ENCODE measurements at places on chromosomes 3 and 15.

DNA sequence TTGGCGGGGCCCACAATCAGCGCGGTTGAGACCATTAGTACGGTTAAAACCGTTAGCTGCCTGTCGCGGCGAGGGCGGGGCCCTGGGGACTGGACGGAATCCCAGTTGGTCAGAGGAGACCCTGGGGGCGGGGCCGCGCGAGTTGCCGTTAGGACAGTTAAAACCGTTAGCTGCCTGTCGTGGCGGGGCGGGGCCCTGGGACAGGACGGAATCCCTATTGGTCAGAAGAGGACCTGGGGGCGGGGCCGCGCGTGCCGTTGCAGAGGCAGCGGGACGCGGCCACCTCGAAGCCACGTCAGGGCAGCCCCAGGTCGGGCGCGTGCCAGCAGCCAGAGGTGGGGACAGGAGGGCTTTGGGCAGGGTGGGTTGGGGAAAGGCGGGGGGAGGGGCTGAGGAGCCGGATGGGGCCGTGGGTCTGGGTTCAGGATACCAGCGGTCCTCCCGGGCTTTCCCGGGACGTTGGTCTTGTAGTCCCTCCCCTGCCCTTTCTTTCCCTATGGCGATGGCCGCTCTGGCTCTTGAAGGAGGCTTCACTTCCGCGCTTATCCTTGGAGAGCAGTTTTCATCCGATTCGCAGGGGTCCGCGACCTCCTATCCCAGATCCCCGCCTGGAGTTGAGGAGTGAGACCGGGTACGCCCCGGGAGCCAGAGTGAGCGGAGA is 28.0 kb downstream of the KLHDC8B start:
- no peaks in the 10 kb centered on the region for H3K36me3 ChIP-seq
- no peak for DNase-seq
- H3K4me3 ChIP-seq: no peak overlapping the region
- no peaks in the 10 kb centered on the region for H3K27me3 ChIP-seq
- no peak overlapping the region for H3K27ac ChIP-seq

GRCh38 chr3:146071632-146072031 is 89.4 kb downstream of the PLOD2 start:
- no peak overlapping the region for H3K4me3 ChIP-seq
- no peaks in the 10 kb centered on the region for H3K36me3 ChIP-seq
- no peak overlapping the region for H3K27ac ChIP-seq
- H3K4me1 ChIP-seq: no peaks in the 10 kb centered on the region

DNA sequence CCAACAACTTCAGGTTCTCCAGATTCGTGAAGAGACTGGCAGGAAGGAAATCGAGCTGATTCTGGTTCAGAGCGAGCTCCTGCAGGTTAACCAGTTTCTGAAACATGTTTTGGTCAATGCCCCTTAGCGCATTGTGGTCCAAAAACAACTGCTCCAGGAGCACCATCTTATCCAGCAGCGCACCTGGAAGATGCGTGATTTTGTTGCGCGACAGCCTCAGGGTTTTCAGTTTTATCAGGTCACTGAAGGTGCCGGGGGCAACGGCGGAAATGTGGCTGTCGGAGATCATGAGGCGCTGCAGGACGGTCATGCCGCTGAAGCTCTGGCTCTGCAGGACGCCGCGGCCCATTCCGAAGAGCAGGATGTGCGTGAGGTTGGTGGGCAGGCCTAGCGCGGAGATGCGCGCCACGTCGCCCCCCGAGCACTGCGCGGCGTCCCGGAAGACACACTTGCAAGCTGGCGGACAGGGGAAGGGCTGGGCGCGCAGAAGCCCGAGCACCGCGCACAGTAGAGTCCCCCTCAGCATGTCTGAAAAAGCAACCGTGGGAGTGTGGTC is 1.2 kb downstream of the GP5 start:
- H3K36me3 ChIP-seq: no peaks in the 10 kb centered on the region
- peak overlapping the region; percentile 81 for H3K27ac ChIP-seq
- DNase-seq: peak; percentile 55
- H3K4me1 ChIP-seq: peaks cover 26% of the 10 kb centered on the region
- H3K27me3 ChIP-seq: no peaks in the 10 kb centered on the region

GRCh38 chr3:109297496-109297895 is 18.8 kb downstream of the DPPA2 start:
- no peaks in the 10 kb centered on the region for H3K36me3 ChIP-seq
- no peak for DNase-seq
- H3K4me1 ChIP-seq: no peaks in the 10 kb centered on the region

GRCh38 chr3:160006282-160007163 is 17.9 kb downstream of the IL12A start:
- H3K4me3 ChIP-seq: no peak overlapping the region
- H3K36me3 ChIP-seq: no peaks in the 10 kb centered on the region
- no peaks in the 10 kb centered on the region for H3K27me3 ChIP-seq
- no peak overlapping the region for H3K27ac ChIP-seq

DNA sequence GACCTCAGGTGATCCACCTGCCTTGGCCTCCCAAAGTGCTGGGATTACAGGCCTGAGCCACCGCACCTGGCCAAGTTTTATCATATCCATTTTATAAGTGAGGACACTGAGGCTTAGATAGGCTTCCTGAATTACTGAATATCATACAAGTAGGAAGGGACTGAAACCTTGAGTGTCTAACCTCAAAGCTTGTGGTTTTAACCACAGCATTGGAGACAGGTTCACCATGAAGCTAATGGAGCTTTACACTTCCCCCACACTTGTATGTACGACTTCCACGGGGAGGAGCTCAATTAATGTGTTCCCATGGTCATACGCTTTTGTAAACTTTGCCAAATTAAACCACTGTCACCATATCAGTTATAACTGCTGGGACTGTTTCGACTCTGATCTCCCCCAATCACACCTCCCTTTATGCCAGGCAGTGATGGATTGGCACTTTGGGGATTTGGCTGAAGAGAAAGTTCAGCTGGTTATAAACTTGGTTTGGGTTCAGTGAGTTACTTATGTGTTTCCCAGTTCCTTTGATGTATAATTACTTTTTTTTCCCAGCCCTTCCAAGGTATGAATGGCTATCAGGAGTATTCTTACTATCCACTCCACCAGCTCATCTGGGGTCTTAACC is 38.4 kb upstream of the MEIS2 start:
- H3K27ac ChIP-seq: no peak overlapping the region
- H3K27me3 ChIP-seq: no peaks in the 10 kb centered on the region
- no peaks in the 10 kb centered on the region for H3K4me1 ChIP-seq
- no peak for DNase-seq
- no peaks in the 10 kb centered on the region for H3K36me3 ChIP-seq

DNA sequence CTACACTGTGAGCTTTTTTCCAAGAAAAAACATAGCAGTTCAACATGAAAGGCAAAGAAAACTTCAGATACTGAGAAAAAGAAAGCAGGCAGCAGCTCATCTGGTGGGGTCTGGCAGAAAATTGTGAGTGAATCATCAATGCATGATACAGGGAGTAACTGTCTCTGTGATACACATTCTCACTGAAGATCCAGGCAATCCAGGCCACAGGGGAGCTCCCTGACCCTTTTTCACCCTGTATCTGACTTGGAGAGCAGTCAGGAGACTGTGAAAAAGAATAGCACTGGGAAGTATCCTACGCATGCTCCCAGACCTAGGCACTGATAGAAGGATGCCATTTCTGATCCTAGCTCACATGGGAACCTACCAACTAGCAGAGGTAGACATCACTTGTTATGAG is 269.8 kb downstream of the MBNL1 start:
- no peak overlapping the region for H3K27ac ChIP-seq
- no peak overlapping the region for H3K4me3 ChIP-seq
- no peaks in the 10 kb centered on the region for H3K4me1 ChIP-seq
- DNase-seq: no peak

DNA sequence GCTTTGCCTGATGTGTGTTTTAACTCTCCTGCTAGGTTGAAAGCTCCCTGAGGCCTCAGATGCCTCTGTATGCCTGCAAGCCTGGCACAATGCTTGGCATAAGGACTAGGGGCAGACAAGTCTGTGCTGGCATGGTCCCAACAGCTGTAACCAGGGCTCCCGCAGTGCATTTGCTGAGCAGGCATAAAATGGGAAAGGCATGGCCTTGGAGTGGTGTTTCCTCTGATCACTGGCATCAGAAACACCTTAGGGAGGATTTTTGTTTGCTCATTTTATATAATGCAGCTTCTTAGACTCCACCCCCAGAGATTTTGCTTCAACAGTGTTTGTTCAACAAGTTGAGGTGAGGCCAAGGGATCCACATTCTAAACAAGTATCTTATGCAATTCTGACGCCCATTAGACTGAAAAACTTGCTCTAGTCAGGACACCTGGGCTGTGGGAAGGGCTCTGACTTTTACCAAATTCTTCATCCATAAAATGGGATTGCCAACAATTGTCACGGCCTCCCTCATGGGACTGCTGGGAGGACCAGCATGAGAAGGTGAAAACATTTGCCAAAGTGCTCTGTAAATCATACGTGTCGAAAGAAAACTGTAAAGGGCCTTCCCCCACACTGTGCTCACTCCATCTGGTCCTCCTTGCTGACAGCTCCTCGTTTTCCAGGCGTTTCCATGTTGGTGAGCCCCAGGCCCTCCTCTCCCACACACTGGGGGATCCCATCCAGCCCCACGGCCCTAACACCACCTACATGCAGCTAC is 43.1 kb downstream of the STARD5 start:
- H3K27me3 ChIP-seq: no peaks in the 10 kb centered on the region
- no peak for DNase-seq
- H3K36me3 ChIP-seq: no peaks in the 10 kb centered on the region
- peaks cover 63% of the 10 kb centered on the region for H3K4me1 ChIP-seq
- peak overlapping the region; percentile 32 for H3K27ac ChIP-seq

GRCh38 chr15:71443538-71443937 is 328.3 kb downstream of the THSD4 start:
- no peaks in the 10 kb centered on the region for H3K27me3 ChIP-seq
- no peaks in the 10 kb centered on the region for H3K4me1 ChIP-seq
- H3K4me3 ChIP-seq: no peak overlapping the region
- DNase-seq: peak; percentile 4

DNA sequence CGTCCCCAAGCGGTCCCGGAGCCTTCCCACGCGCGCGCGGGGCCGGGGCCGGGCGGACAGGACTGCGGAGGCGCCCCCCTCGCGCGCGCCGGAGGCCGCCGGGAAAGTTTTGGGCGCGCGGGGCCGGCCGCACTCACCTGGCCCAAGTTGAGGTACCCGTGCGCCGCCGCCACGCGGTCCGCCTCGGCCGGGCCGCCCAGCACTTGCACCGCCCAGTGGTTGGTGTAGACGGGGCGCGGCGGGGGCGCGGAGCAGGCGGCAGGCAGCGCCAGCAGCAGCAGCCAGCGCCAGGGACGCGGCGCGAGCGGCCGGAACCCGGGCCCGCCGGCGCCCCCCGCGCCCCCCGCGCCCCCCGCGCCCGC is 289 bp downstream of the PCSK6 start:
- no peak overlapping the region for H3K4me3 ChIP-seq
- H3K36me3 ChIP-seq: no peaks in the 10 kb centered on the region
- no peak overlapping the region for H3K27ac ChIP-seq

- no peak overlapping the region for H3K4me3 ChIP-seq
- H3K27me3 ChIP-seq: no peaks in the 10 kb centered on the region
- DNase-seq: no peak
Measured at GRCh38 chr15:40595773-40596172, 1.7 kb downstream of the KNL1 start.

DNA sequence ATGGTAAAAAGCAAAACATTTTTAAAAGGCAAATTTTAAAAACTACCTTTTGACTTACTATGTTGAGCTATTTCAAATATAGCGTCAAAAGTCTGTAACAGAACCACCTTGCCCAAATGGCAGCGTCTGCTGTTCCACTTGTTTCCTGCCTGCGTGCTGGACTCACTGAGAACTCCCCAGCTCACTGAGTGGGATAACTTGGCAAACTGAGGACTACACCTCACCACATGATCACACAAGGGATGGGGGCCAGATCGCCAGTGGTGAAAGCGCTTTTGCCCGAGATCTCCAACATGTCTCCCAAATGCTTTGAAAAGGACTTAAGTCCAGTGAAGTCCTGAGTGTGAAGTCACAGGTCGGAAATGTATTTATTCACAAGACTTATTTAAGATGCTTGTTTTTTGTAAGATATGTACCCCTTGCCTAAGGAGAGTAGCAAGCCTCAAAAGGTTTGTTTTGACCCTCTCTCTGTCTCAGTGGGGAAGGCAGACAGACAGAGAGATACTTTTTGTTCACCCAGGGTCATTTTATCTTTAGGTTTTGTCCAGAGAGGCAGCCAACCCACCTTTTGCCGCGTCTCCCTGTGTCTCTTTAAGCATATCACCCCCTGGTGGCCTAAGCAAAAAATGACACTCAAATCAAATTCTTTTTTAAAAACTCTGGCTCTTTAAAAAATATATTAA is 192.6 kb downstream of the PDZRN3 start:
- no peak for DNase-seq
- no peak overlapping the region for H3K4me3 ChIP-seq
- no peak overlapping the region for H3K27ac ChIP-seq
- H3K4me1 ChIP-seq: no peaks in the 10 kb centered on the region
- H3K36me3 ChIP-seq: no peaks in the 10 kb centered on the region

- no peak for DNase-seq
- no peaks in the 10 kb centered on the region for H3K4me1 ChIP-seq
- no peak overlapping the region for H3K4me3 ChIP-seq
- no peak overlapping the region for H3K27ac ChIP-seq
- no peaks in the 10 kb centered on the region for H3K36me3 ChIP-seq
Measured at GRCh38 chr15:54506977-54507524, 528.8 kb downstream of the UNC13C start.

- H3K27ac ChIP-seq: no peak overlapping the region
- no peak for DNase-seq
- no peaks in the 10 kb centered on the region for H3K4me1 ChIP-seq
- no peaks in the 10 kb centered on the region for H3K36me3 ChIP-seq
- no peaks in the 10 kb centered on the region for H3K27me3 ChIP-seq
- no peak overlapping the region for H3K4me3 ChIP-seq
Measured at GRCh38 chr3:33105341-33105948, 8.4 kb upstream of the CRTAP start.

- no peak overlapping the region for H3K27ac ChIP-seq
- H3K27me3 ChIP-seq: no peaks in the 10 kb centered on the region
- H3K36me3 ChIP-seq: no peaks in the 10 kb centered on the region
- H3K4me3 ChIP-seq: no peak overlapping the region
Measured at GRCh38 chr15:99324082-99324620, 72.9 kb downstream of the LRRC28 start.

GRCh38 chr3:56389183-56389830 is 79.0 kb downstream of the ERC2 start:
- no peaks in the 10 kb centered on the region for H3K27me3 ChIP-seq
- H3K36me3 ChIP-seq: no peaks in the 10 kb centered on the region
- DNase-seq: no peak
- no peak overlapping the region for H3K4me3 ChIP-seq
- no peaks in the 10 kb centered on the region for H3K4me1 ChIP-seq

DNA sequence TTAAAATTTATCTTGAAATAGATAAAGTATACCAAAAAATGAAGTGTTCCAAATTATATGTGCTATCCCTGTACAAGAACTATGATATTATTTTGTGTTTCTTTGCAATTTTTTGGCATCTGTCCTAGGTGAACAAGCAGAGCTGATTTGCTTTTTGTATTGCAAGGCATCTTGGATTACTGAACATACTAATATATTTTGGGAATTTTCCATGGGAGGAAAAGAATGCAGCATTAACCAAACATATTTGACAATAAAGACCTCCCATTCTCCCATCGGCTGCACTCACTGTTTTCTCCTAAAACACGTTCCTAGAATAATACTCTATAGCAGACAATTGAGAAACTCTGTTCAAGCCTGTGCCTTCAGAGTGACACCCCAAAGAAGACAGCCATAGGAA is 265.1 kb upstream of the ALCAM start:
- no peaks in the 10 kb centered on the region for H3K36me3 ChIP-seq
- no peaks in the 10 kb centered on the region for H3K27me3 ChIP-seq
- H3K4me1 ChIP-seq: no peaks in the 10 kb centered on the region
- no peak overlapping the region for H3K4me3 ChIP-seq
- no peak overlapping the region for H3K27ac ChIP-seq
